ENCODE measurements at places on chromosomes 6 and 20.

DNA sequence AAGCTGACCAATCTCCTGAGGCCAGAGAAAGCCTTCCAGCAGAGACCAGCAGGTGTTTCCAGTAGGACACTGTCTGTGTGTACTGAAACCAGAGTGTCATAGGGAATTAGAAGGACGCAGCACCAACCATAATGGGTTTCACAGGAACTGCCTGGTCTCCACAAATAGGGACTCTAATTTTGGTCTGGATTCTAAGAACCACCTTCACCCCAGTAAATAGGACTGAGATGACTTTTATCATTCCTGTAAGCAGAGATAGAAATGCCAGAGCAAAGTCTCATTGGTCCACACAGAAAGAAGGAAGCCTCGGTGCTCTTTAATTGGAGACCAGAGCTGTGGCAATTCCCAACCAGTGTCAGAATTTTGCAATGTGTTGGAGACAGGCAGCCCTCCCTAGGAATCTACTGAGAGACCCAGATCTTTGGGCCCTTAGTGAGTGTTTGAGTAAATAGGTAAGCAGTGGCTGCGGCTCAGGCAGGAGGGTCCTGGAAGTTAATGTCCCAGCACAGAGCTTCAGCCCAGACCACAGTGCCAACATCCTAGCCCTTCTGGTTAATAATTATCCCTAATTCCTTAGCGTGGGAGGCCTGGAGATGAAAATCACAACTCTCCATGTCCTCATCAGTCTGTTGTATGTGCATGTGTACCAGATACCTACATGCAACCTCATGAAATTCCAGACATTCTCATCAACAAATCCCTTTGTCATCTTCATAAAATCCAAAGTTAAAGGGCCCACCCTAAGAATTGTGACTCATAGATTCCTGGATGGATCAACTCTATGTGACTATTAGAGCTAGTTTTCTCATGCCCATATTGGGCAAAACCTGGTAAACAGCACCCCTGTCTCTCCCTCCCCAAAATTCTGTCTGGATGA, 81.2 kb downstream of the UNC5CL start:
- DNase-seq: no peak

DNA sequence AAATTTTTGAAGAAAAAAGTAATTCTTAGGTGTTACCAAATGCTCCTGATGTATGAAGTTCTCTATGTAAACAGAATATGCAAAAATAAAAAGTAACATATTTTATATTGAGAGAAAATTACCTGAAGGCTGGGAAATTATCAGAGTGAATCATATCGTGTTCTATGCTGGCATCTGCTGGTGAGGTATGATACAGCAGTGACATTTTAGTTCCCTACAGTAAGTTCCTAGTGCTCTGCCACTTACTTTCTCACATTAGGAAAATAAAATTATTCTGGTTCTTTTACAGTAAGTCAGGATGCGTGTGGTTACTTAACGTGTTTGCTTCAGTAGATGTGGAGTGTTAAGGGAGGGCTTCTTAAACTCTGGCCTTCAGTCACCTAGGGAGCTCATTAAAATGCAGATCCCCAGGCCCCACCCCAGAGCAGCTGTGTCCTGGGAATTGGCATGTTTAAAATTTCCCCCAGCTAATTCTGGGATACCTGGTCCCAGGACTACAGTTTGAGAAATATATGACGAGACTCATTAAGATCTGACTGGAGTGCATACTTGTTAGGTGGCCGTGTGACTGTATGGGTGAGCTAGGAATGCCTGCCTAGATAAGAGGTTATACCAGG, 3.2 kb downstream of the ACTR5 start:
- DNase-seq: no peak

DNA sequence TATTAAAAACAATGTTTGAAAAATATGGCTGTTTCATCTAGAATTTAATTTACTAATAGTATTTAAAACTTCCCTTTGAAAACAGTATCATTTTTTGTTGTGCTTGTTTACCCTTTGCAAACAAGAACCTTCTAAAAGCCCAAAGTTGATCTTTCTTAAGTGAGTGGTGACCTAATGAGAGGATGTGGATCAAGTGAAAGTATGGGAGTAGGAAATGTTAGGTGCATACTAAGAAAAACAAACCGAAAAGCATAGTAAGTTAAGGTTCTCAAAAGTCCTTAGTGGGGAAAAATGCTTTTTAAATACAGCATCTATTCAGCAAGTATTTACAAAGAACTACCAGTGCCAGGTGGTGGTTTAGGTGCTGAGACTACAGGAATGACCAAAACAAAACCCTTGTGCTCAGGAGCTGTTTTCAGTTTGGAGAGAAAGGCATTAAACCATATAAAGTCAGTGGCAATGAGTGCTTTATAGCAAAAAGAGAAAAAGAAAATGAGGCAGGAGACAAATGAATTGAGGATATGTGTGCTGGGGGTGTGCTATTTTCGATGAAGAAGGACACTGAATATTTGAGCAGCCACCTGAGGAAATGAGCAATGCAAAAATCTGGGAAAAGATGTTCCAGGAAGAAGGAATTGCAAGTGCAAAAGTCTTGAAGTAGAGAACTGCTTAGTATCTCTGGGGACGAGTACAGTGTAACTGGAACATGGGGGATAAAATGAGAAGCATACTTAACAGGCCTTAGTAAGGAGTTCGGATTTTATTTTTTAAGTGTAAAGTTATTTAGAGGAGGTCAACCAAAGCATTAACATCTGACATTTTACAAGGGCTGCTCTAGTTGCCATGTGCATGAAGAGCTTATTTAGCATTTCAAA, 24.0 kb downstream of the RNF146 start:
- DNase-seq: no peak

DNA sequence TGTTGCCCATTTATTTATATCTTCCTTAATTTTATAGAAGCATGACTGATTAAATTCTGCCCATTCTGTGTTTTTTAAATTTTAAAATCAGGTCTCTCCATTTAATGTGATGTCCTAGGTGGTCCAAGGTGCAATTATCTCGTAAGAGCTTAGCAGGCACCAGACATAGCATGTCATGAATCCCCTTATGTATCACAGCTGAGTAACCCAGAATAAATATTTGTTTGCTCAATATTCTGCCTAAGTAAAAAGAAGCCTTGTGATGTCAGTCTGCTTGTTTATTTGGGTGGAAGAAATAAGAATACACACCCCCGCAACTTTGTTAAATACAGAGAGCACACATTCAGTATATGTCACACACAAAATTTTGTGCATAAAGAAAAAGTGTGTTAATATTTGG, 211.3 kb downstream of the FARS2 start:
- no peak for DNase-seq

- no peak for DNase-seq
Observed at GRCh38 chr20:45461225-45461624, 8.3 kb upstream of the WFDC2 start.

DNA sequence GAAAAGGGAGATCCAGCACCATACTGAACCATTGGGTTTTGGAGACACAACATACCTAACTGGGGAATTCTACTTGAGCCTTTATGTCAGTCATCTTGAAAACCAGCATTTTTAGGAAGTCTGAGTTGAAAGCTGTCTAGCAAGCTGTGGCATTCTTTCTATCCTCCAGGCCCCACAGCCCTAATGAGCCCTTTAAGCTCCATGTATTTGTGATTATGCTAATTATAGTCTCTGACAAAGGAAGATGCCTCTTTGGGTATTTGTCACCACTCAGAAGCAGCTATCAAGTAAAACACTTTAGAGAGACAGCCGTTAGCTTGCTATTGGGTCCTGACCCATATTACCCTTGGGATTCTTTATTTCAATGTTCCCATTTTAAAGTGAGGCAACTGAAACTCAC, 159.5 kb upstream of the MANEA start:
- no peak for DNase-seq

GRCh38 chr20:46555370-46555956, 5.0 kb upstream of the OCSTAMP start:
- DNase-seq: no peak

DNA sequence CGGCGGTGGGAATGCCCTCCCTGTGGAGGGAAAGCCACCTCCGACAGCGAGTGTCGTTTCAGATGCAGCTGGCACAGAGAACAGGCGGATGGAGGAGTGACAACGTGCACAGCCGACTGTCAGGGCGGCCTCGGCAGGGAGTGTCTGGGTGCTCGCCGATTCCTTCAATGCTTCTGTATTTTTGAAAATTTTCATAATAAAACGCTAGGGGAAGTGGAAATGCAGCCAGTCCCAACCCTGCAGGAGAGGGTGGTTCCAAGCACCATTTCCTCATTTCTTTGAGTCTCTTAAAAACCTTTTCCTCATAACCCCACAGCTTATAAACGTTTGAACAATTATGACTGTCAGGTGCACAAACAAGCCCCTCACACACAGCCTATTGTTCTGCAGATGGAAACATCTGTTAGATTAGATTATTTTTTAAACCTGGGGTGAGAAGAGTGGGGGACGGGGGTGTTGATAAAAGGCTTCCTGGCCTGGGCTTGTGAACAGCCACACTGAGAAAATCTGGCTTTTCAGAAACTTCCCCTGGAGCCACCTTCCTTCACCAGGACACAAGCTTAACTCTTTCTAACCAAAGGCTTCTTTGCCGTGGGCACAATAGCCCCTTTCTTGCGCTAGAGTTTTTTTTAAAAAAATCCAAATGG, 228.9 kb downstream of the ANKRD60 start:
- DNase-seq: no peak

- no peak for DNase-seq
Observed at GRCh38 chr6:108575905-108576494, 15.3 kb downstream of the FOXO3 start.

- no peak for DNase-seq
Observed at GRCh38 chr6:43983191-43983590, 144.1 kb downstream of the MRPL14 start.

DNA sequence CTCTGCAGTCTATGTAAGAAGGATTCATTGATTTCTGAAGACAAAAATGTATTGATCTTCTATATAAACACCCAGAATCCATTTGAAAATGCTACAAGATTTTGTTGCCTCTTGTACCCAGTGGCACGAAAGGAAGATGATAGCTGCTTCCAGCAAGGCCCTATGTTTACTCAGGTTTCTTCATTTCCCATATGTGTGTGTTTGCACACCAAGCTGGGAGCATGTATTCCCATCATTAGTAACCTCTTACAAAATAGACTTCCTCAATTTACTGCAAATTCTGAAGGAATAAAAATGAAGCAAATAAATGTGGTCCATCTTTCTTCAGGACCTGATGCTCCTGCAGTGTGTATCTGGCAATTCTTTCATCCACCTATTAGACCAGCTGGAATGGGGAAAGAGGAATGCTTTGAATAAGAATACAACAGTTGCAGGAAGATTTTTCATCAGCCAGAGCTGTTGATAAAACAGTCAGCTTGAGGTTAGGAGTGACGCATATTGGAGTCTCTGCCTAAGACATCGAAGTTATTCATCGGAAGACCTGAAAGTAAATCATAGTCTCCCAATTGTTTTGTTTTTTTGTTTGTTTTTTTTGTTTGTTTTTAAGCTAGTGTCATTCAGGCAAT, 132.3 kb downstream of the PDE7B start:
- DNase-seq: no peak

- no peak for DNase-seq
Observed at GRCh38 chr6:40708049-40708448, 120.9 kb upstream of the LRFN2 start.

- no peak for DNase-seq
Observed at GRCh38 chr6:26086211-26086610, 1.0 kb upstream of the HFE start.

GRCh38 chr6:119173249-119174084, 95.0 kb upstream of the FAM184A start:
- no peak for DNase-seq

DNA sequence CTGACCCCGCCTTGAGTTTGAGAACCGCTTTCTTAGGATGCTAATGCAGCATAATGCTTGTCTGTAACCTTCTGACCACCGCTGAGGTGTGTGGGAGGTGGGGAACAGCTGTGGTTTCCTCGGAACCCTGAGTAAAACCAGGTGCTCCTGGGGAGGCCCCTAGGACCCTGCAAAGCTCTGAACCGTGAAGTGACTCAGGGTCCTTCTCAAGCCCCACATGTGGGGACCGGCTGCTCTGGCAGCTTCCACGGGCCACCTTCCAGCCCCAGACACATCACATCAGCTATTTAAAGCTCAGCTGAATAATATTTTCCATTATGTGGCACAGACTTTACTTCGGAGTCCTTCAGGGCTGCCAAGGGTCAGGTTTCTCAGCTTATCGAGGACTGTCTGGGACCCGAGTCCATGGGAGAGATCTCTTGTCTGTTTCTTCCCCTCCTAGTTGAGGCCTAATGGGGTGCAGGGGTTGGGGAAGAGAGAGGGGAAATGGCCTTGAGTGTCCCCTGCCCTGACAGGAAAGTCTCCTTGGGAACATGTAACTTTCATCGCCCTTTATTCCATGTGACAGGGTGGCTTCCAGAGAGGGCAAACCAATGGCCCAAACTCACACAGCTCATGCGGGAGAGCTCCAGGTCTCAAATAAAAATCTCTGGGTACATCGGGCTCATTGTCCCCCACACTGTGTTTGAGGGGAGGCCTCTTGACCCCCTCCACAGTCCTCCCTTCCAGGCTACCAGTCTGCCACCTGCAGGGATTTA, 186.1 kb upstream of the SLC24A3 start:
- no peak for DNase-seq

DNA sequence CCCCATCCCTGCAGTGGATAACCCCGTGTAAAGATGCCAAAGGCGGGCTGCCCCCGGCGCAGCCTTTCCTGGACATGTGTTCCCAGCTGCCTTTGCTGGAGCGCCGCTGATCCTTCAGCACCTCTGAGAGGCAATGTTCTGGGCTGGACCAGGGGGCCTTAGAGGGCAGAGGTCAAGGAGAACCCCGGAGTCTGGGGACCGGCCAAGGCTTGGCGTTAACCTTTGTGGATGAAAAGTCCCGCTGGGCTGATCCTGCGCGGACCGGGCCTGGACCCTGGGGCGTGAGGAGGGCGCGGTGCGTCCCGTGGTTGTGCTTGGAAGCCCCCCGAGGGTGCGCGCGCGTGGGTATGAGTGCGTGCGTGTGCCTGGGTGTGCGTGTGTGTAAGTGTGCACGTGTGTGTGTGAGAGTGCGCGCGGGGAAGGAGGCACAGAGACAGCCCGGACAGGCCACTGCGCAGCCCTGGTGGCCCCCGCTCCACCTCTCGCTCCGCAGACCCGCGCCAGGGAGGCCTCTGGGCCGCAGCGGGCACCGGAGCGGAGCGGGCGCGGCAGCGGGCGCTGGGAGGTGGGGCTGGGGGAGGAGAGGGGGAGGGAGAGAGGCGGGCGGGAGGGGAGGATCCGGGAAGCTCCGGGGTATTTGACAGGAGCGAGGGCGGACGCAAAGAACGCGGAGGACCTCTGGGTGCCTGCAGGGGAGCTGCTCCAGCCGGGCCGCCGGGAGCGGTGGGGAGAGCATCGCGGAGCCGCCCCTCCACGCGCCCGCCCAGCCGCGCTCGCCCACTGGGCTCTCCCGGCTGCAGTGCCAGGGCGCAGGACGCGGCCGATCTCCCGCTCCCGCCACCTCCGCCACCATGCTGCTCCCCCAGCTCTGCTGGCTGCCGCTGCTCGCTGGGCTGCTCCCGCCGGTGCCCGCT, at the start of gene SMOC2:
TSS of gene SMOC2 (plus strand) at position 665 of the 914 bp plus-strand sequence. CDS start at position 852, 187 bp downstream.
- no peak for DNase-seq

GRCh38 chr20:49710971-49711666, 2.6 kb downstream of the B4GALT5 start:
- DNase-seq: no peak

- DNase-seq: no peak
Observed at GRCh38 chr6:155708100-155708499, 252.5 kb upstream of the NOX3 start.
